NCI-H146 (cell line): ENCODE measurements at places on chromosomes 3 and 15.

- no peak for DNase-seq
These were observed 10.6 kb downstream of the LMLN start for GRCh38 chr3:197970588-197970987.

- DNase-seq = peak; percentile 18
These were observed 2.1 kb downstream of the UBA5 start for GRCh38 chr3:132662212-132662611.

- no peak for DNase-seq
These were observed 1.4 kb upstream of the TMC3 start for GRCh38 chr15:81375461-81375860.

DNA sequence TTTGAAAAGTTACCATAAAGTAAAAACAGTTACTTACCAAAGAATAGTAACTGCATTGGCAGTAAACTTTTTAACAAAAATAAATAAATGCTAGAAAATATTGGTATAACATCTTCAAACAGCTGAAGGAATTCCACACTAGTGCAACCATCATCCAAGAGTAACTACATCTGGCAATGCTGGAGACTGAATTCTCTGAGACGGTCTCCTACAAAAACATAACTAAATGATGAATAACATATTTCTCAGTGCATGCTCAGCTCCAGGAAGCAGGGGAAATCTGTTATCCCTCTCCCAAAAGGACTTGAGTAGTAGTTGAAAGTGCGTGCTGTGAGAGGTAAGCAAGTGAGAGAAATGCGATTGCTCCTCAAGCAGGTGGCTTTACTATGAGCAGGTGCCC, 526.8 kb upstream of the CCDC54 start:
- DNase-seq = no peak

GRCh38 chr15:82062479-82063454, 16.9 kb upstream of the MEX3B start:
- peak; percentile 56 for DNase-seq

- DNase-seq = no peak
These were observed 16.5 kb downstream of the THBS1 start for GRCh38 chr15:39597336-39597735.

GRCh38 chr15:89187301-89187985, 33.9 kb downstream of the RLBP1 start:
- no peak for DNase-seq

GRCh38 chr15:73687351-73687750, 3.2 kb downstream of the CD276 start:
- DNase-seq = no peak

GRCh38 chr3:29145360-29145759, 135.5 kb upstream of the RBMS3 start:
- DNase-seq = no peak

DNA sequence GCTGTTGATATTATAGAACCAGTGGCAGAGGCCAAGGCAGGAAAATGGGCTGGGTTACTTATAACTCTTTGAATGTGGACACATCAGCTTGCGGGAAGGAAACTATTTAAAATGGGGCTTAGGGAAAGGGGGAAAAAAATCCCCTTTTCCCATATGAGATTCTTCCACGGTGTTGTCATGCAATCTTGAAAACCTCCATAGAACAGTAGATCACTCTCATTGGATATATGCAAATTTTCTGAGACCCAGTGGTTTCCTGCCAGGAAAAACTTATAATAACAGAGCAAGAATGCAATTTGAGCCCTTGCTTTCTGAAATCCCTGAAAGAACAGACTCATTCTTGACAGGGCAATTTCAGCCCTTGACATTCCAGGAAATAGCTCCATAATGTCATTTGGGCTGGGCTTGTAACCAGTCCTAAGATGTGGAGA, 31.1 kb downstream of the TMEM212 start:
- no peak for DNase-seq

DNA sequence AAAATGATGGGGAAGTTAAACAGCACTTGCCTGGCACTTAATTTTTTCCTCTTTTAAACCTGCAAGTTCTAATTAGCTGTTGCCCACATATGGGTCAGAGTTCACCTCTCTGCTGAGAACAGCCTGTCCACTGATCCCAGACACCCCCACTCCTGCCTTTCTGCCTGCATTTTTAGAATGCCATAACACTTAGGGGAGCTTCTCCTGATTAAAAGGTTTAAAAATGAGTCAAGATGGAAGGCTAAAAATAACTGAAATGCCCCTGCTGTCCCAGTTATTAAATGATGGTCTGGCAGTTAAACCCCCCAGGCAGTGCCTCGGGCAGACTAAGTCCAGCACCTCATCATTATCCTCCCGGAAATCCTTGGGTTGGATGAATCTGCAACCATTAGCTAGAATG, 913.6 kb upstream of the ARPP21 start:
- peak; percentile 3 for DNase-seq

DNA sequence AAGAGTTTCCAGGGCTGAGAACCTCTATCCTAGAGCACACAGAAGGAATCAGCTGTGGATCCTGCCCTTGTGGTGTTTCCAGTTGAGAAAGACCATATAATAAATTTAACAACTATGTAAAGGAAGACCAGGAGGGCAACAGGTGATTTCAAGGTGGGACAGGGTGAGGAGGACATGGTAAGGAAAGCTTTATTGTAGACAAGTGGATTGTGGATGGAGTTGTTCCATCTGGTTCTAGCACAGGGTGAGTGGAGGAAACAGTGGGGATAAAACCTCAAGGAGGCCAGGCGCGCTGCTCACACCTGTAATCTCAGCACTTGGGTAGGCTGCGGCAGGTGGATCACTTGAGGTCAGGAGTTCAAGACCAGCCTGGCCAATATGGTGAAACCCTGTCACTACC, 17.1 kb downstream of the SIAH2 start:
- no peak for DNase-seq

DNA sequence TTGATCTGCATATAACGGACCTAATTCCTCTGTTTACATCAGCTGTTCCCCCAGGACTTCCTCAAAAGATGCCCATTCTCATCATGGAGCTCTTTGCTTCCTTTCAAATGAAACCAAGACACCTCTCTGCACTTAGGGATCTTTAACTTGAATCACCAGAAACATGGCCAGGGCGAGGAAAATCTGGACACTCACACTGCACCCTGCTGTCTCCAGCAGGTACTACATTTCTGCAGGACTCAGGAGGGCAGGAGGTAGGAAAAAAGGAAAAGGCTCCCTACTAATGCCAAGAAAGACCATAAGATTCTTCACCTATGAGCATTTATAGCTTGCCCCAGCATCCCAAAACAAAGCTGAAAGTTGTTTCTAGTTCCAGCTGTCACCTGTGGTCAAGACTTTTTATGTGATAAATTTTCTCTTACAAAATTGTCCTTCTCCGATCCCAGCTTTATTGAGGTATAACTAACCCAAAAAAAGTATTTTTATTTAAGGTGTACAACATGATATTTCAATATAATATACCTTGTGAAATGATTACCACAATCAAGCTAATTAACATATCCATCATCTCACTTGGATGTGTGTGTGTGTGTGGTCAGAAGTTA, 87.3 kb upstream of the C15orf61 start:
- peak; percentile 12 for DNase-seq

DNA sequence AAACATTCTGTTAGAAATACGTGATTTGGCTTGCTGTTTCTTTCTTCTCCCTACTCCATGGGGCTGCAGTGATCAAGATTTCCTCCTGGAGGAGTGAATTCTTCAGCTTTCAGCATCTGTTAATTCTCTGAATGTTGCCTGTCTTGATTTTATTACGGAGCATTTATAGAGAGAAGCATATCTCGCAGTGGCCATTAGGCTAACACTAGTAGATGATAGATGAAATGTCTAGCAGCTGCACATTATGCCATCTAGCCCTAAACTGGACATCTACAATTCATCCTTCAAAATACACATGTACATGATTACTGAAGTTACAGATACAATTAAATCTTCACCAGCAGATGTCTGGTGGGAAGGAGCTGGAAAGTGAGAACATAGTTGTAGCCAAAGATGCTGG, 769.8 kb upstream of the NECTIN3 start:
- no peak for DNase-seq

GRCh38 chr3:123724306-123724705, 139.5 kb upstream of the HACD2 start:
- no peak for DNase-seq

GRCh38 chr3:11306817-11307589, 34.8 kb downstream of the ATG7 start:
- no peak for DNase-seq

GRCh38 chr15:31228980-31229826, 97.4 kb upstream of the KLF13 start:
- DNase-seq = peak; percentile 7
